Activated T-cell treated with anti-CD3 and anti-CD28 coated beads for 24 hours (primary cell): ENCODE measurements at places on chromosomes 6 and 20.
A peak's percentile ranks its signal among the peaks of the same experiment; 100 is the strongest.

GRCh38 chr20:47202733-47203667 lies 153.5 kb downstream of the ZMYND8 start:
- no peak for DNase-seq

DNA sequence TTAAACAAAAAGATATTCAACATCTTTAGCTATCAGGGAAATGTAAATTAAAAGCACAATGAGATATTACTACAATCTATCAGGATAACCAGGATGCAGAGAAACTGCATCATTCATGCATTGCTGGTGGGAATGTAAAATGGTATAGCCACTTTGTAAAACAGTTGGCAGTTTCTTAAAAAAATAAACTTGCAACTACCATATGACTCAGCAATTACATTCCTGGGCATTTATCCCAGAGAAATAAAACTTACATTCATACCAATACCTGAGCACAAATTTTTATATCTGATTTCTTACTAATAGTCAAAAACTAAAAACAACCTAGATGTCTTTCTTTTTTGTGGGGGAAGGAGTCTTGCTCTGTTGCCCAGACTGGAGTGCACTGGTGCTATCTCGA lies 190.3 kb upstream of the TAB2 start:
- no peak for DNase-seq

DNA sequence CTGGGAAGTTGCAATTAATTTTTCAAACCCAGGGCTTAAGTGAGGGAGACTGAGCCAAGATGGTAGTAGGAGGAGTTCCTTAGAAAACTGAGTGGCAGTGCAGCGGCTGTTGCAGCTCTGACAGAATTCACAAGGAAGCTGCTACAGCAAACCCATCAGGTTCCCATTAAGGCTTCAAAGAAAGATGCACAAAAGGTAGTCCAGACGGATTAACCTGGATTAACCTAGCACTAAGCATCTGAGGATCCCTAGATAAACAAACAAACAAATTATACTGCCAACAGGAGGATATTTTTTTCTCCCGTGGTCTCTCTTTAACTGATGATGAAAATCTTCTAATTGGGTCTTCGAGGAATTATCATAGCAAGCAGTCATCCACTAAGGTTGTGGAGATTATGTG lies 5.2 kb downstream of the TENT5A start:
- DNase-seq, result no peak

- no peak for DNase-seq
These were observed 592.7 kb upstream of the SLC35B3 start for GRCh38 chr6:9028086-9028485.

- peak; percentile 32 for DNase-seq
These were observed 3.0 kb downstream of the ARID1B start for GRCh38 chr6:156780102-156780641.

DNA sequence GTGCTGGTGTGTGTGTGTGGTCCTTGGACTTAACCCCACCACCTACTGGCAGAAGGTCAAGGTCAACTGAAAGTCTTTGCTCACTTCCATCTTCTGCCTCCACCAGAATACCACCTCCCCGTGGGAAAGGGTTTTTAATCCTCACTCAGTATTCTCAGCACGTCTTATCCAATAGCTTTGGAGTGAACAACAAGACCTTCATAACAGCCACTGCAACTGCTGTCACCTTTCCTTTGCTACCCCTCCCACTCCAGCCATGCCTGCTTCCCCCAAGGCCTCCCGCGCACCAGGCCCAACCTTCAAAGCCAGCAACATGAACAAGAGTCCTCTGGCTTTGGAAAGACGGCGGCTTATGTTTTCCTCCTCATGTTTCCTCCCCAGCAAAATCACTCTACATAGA lies 787 bp upstream of the BTN2A2 start:
- no peak for DNase-seq

DNA sequence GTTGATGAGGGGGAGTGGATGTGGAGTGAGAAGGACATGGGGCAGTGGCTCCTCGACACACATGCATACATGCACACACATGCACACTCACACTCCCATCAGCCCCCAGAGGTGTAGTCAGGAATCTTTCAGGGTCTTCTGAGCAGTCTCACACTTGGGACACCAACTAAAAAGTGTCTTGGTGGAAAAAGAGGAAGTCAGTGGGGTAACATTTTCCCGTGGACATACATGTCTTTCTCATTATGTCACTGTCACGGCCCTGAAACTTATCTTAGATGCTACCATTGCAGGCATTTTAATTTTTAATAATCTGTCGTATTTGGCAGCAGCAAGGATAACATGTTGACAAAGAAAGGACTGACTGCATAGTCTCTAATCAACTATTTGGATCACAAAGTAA lies 261.1 kb downstream of the ADGRG6 start:
- no peak for DNase-seq

- no peak for DNase-seq
These were observed 185.5 kb upstream of the NRSN1 start for GRCh38 chr6:23940466-23940865.

GRCh38 chr6:168403370-168404005 lies 37.5 kb upstream of the SMOC2 start:
- no peak for DNase-seq

DNA sequence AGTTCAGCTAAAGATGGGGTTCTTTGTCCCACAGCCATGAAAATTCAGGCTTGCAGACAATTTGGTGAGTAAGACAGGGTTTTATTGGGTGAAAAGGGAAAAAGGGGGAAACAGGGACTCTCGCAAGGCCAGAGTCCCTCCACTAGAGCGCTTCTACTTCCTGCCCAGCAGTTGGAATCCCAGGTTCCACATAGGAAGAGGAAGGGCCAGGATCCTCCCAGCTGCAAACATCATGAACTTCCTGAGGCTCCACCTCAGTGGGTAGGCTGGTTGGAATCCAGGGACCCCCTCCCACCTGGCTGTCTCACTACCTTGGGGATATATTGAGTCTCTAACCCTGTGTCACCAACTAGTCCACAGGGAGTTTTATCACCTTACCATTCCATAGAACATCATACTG lies 39.5 kb upstream of the PRSS16 start:
- no peak for DNase-seq

- no peak for DNase-seq
These were observed 1.5 kb downstream of the COL21A1 start for GRCh38 chr6:56245903-56246351.
